ENCODE measurements at places on chromosomes 6 and 20. TPM values are rescaled to one million over a fixed set of nuclear protein-coding genes. Genes with fewer than 3 reads are reported as not detected.
A peak's percentile ranks its signal among the peaks of the same experiment; 100 is the strongest.

- no peak overlapping the region for H3K4me3 ChIP-seq
- no peaks in the 10 kb centered on the region for H3K27me3 ChIP-seq
- no peaks in the 10 kb centered on the region for H3K4me1 ChIP-seq
- H3K27ac ChIP-seq = no peak overlapping the region
- H3K36me3 ChIP-seq = no peaks in the 10 kb centered on the region
These were observed 18.9 kb downstream of the TREML1 start for GRCh38 chr6:41135062-41135832.

GRCh38 chr6:162211022-162211421, 516.5 kb downstream of the PRKN start:
- H3K27me3 ChIP-seq = no peaks in the 10 kb centered on the region
- H3K4me1 ChIP-seq = no peaks in the 10 kb centered on the region
- no peak overlapping the region for H3K4me3 ChIP-seq
- H3K36me3 ChIP-seq = no peaks in the 10 kb centered on the region
- H3K27ac ChIP-seq = no peak overlapping the region

PPDPF gene
- total RNA-seq = 94.1 TPM

DNA sequence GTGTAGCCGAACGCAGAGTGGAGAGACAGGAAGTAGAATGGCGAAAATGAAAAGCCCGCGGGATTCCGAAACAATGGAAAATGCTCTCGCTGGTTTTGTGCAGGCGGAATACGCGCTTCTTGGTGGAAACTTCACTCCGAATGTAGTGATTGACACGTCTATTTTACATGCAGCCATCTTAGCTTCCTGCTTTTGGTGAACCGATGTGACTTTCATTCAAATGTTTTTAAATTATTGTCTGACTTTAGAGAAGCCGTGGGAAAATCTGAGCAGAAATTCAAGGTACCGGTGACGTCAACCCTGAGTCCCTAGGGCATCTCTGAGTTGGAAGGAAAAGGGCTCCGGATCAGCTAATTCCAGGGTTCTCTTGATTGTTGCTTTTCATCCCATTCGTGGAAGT, 11.4 kb downstream of the GPX5 start:
- no peak overlapping the region for H3K27ac ChIP-seq
- H3K36me3 ChIP-seq = no peaks in the 10 kb centered on the region
- no peak overlapping the region for H3K4me3 ChIP-seq
- no peaks in the 10 kb centered on the region for H3K4me1 ChIP-seq
- no peak for DNase-seq

GRCh38 chr6:130377915-130378314, 12.1 kb downstream of the TMEM200A start:
- no peaks in the 10 kb centered on the region for H3K27me3 ChIP-seq
- H3K4me3 ChIP-seq = no peak overlapping the region
- DNase-seq = no peak
- no peaks in the 10 kb centered on the region for H3K36me3 ChIP-seq
- peaks cover 14% of the 10 kb centered on the region for H3K4me1 ChIP-seq

ENPP3 gene
- 27.2 TPM for total RNA-seq

- no peak overlapping the region for H3K4me3 ChIP-seq
- no peaks in the 10 kb centered on the region for H3K27me3 ChIP-seq
- H3K36me3 ChIP-seq = no peaks in the 10 kb centered on the region
- DNase-seq = no peak
- no peaks in the 10 kb centered on the region for H3K4me1 ChIP-seq
These were observed 28.1 kb downstream of the LY86 start for GRCh38 chr6:6616656-6617055.

DNA sequence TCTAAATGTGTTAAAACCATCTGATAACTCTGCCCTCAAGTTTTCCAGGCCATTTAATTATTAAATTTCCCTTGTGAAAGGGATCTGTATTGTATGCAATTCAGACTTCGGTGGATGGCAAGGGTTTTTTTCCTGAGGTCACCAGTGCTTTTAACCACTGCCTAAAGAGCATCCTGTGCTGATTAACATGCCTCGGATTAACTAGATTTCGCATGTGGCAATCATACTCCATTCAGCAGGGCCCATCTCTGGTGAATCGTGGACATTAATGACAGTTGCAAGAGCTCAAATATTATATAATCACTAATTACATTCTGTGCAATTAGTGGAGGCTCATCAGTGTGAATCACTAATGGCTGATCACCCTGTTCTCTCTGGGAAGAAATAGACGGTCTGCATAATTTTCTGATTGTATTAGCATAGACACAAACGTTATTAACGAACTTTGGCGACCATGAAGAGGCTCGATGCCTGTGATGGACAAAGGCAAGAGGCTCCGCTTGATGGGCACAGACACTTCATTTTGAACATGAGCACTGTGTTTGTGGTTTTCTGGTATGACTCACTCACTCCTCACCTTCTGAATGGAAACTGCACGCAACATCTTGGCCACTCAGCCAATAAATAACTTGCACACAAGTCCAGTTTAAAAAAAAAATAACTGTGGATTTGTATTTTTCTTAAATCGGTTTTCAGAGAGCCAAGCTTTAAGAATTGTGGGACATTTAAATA, 31.4 kb downstream of the LINC00237 start:
- no peaks in the 10 kb centered on the region for H3K36me3 ChIP-seq
- no peaks in the 10 kb centered on the region for H3K4me1 ChIP-seq
- no peak overlapping the region for H3K4me3 ChIP-seq
- no peak overlapping the region for H3K27ac ChIP-seq
- H3K27me3 ChIP-seq = no peaks in the 10 kb centered on the region

DNA sequence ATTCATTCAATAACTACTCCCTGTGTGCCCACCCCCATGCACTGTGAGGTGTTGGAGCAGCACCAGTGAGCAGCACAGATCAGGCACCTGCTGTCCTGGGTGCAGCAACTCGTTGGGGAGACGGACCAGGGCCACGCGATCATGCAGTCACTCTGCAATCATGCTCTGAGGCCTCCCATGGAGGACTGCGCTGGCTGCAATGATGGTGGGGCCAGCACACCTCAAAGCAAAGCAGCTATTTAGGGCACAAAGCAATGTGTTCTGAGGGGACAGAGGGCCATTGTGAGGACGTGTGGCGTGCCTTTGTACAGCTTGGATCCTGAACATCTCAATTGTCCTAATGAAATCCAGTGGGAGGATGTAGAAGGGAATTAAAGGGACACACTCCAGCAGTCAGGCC, 41.0 kb upstream of the MPC1 start:
- no peaks in the 10 kb centered on the region for H3K27me3 ChIP-seq
- no peaks in the 10 kb centered on the region for H3K4me1 ChIP-seq
- H3K4me3 ChIP-seq = no peak overlapping the region
- no peak overlapping the region for H3K27ac ChIP-seq
- no peaks in the 10 kb centered on the region for H3K36me3 ChIP-seq

ANKRD66 gene
- not detected for total RNA-seq

TMEM151B gene
- total RNA-seq = not detected

DNA sequence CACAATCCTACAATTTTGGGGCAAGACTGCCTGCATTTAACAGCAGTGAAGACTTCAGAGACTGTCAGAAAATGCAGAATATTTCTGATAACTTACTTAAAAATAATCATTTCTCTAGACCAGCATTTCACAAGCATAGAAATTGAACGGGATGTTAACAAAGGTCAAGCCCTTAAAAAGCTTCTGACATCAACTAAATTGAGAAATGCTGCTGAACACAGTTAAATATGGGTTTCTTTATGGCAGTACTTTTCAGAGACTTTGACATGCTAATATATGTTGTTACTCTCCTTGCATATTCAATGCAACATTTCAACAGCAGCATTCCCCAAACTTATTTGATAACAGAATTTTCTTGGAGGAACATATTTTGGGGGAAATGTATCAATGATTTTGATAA, 84.5 kb downstream of the KIF13A start:
- no peak for DNase-seq
- H3K4me3 ChIP-seq = no peak overlapping the region
- no peak overlapping the region for H3K27ac ChIP-seq
- H3K36me3 ChIP-seq = no peaks in the 10 kb centered on the region

PBOV1 gene
- not detected for total RNA-seq

DNA sequence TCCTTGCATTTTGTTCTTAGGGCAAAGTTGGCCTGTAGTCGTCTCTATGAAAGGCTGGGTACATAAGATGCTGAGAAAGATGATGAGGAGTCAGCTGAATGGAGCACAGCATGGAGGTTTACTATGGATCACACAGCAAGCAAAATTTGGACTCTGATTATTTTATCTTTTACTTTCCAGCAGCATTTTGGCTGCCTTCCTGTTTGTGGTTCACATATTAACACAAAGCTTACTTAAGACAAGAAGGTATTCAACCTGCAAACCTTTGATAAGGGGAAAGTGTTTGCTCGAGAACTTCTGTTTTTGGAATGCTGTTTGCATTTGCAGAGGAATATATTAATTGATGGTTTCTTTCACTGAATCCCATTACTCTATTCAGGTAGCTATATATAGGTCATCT, 103.1 kb upstream of the ENPP5 start:
- no peaks in the 10 kb centered on the region for H3K36me3 ChIP-seq
- no peak for DNase-seq
- H3K27ac ChIP-seq = no peak overlapping the region
- no peak overlapping the region for H3K4me3 ChIP-seq

DNA sequence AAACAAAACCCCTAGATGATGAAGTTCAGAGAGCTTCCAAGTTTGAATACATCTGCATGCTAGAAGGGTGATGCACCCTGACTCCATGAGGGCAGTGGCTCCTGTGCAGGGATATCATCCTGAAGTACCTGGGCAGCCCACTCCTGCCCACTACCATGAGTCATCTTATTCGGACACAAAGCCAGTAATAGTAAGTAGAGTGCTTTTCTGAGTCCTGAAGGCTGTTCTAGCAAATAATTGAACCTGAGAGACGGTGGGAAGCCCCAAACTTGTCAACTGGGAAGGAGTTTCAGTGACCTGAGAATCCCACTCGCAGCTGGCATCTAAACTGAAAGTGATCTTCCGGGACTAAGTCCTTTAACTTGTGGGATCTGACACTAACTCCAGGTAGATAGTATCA, 152.9 kb upstream of the COL21A1 start:
- H3K27ac ChIP-seq = no peak overlapping the region
- no peak overlapping the region for H3K4me3 ChIP-seq
- no peak for DNase-seq
- H3K36me3 ChIP-seq = no peaks in the 10 kb centered on the region
- H3K4me1 ChIP-seq = no peaks in the 10 kb centered on the region

PNLDC1 gene
- not detected for total RNA-seq

GRCh38 chr6:154447954-154448353, 62.5 kb downstream of the CNKSR3 start:
- no peak overlapping the region for H3K4me3 ChIP-seq
- no peaks in the 10 kb centered on the region for H3K4me1 ChIP-seq
- H3K27me3 ChIP-seq = no peaks in the 10 kb centered on the region
- H3K36me3 ChIP-seq = peaks cover 9% of the 10 kb centered on the region
- no peak overlapping the region for H3K27ac ChIP-seq

SEL1L2 gene
- not detected for total RNA-seq

TREM2 gene
- total RNA-seq = 1.2 TPM

MACROD2 gene
- 5.6 TPM for total RNA-seq

DNA sequence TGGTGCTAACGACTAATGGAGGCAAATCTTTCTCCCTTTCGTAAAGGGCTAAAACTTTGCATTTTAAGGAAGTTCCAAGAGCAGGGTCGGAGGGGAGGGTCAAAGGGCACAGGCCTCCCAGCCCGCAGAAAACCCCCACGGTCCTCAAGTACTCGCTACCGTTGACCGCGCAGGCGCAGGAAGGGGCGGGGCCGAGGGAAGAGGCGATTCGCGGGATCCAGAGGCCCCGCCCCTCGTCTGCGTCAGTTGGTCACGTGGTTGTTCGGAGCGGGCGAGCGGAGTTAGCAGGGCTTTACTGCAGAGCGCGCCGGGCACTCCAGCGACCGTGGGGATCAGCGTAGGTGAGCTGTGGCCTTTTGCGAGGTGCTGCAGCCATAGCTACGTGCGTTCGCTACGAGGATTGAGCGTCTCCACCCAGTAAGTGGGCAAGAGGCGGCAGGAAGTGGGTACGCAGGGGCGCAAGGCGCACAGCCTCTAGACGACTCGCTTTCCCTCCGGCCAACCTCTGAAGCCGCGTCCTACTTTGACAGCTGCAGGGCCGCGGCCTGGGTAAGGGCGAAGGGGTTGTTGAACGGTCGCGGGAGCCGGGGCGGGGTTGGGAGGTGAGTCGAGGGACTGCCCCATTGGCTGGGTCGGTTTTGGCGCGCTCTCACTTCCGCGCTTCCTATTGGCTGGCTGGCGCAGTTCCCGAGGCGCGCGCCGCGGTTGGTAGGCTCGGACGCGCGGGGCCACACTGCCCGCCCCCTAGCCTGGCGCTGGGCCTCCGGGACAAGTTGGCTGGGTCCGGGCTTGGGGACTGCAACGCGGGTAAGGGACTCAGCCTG, at the start of gene GMNN:
Gene GMNN, plus strand, starts transcription at position 242 of the 824 bp plus-strand sequence. CDS start 2,310 bp downstream, outside the sequence.
- H3K27ac ChIP-seq = peak within 1 kb of the TSS; percentile 99
- peak within 1 kb of the TSS; percentile 98 for H3K4me3 ChIP-seq
- DNase-seq = peak; percentile 99
- H3K4me1 ChIP-seq = peaks cover 3% of the 10 kb centered on the region
- H3K36me3 ChIP-seq = no peaks in the 10 kb centered on the region
- no peaks in the 10 kb centered on the region for H3K27me3 ChIP-seq

- H3K27ac ChIP-seq = no peak overlapping the region
- H3K36me3 ChIP-seq = no peaks in the 10 kb centered on the region
- H3K4me1 ChIP-seq = no peaks in the 10 kb centered on the region
- no peak for DNase-seq
These were observed 567.2 kb downstream of the KIF16B start for GRCh38 chr20:16005915-16006493.

DNA sequence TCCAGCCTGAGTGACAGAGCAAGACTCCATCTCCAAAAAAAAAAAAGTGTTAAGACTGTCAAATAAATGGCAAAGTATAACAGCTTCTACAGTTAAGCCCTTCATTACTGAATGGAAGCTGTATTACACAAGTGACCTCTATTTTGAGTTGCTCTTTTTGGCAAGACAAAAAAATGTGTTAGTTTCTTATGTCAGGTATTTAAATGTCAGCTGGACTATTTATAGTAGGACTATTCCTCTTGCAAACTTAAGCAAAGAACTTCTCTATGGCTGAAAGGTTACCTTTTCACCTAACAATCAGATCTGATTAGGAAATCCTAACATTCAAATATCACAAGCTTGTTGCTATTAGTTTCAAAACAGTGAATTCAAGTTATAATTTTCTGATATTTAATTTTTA, 12.4 kb downstream of the UBE2V1 start:
- no peak overlapping the region for H3K4me3 ChIP-seq
- no peaks in the 10 kb centered on the region for H3K36me3 ChIP-seq
- H3K4me1 ChIP-seq = peaks cover 9% of the 10 kb centered on the region
- no peak overlapping the region for H3K27ac ChIP-seq
- DNase-seq = no peak
- no peaks in the 10 kb centered on the region for H3K27me3 ChIP-seq

BTNL2 gene
- total RNA-seq = 3.6 TPM

TUBB2B gene
- 5.6 TPM for total RNA-seq

Measured in Peyer's patch (tissue), 4 donors.